Suppressor macrophage treated with lipopolysaccharide for 1 hour (primary cell): ENCODE measurements at places on chromosomes 11 and 22.

DNA sequence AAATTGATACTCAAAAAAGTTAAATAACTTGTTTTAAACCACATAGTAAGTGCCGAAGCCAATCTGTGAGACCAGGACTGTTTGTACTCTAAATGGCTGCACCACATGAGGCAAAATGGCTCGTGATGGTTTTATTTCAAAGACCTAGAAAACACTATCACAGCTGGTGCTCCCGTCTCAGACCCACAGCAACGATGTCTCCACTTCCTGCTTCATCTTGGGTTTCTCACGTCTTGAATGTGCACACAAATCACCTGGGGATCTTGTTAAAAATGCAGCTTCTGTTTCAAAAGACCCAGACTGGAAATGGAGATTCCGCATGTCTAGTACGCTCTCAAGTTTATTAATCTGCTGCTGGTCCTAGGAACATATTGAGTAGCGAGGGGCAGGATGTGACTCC lies 1.2 kb downstream of the CD3E start:
- no peak for DNase-seq

DNA sequence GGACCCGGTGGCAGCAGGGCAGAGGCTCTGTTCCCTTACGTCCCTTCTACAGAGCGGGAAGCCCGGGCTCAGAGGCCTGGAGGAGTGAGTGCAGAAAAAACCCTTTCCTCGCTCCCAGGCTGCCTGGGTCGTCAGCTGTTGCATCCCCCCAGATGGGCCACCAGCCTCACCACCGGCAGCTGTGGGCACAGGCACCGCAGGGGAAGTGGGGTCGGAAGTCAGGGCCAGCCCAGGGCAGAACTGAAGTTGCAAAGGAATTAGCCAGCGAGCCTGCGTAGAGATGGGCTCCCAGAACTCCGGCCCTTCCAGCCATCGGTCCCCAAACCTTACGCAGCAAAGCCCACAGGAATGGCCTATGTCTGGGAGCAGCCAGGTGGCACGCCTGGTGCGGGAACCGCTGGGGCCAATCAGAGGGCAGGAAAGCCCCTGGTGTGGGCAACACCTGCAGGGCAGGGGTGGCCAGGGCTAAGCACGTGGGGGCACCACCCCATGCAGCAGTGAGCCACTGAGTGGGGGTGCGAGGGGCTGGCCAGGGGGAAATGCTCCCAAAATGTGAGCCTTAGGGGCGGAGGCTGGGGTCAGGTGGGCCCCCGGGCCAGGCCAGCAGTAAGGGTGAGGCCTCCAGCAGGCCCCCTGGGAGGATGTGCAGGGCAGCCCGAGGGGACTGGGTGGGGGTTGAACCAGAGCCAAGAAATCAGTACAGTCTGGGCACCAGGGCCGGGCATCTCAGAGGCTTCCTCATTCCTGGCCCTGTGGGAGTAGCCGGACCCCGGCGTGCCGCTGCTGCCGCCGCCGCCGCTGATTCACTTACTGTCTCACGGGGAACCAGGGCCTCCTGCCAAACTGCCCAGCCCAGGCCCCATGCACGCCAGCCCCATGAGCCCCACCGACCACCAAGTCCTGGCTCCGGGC lies 58.2 kb downstream of the WNT7B start:
- DNase-seq = peak; percentile 50

DNA sequence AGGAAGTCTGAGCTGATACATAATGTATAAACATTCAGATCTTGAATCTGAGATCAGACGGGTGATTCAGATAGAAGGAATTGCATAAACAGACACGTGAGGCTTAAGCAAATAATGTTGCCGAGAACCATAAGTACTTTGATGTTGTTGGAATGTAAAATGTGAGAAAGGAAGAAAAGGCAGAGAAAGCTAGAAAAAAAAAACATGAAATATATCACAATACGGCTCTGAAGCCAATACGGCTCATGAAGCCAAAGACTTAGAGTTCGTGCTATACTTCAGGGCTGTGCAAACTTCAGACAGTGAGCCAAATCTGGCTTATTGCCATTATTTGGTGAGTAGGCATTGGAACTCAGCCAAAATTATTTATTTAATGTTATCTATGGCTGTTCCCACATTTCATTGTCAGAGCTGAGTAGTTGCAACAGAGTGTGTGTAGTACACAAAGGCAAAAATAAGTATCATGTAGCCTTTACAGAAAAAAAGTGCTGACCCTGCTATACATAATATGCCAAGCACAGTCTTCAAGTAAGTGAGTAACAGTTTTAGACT lies 673.3 kb downstream of the CNTN5 start:
- DNase-seq = no peak

- DNase-seq = no peak
These were observed 10.1 kb upstream of the OSBP start for GRCh38 chr11:59625703-59626102.
